T-cell (primary cell): ENCODE measurements at places on chromosomes 5 and 9. TPM values are rescaled to one million over a fixed set of nuclear protein-coding genes. Genes with fewer than 3 reads are reported as not detected.

The GRPEL2 gene
- total RNA-seq: 16.3 TPM

The PCDHA9 gene
- not detected for total RNA-seq

The BTNL3 gene
- not detected for total RNA-seq

The TLX3 gene
- not detected for total RNA-seq

The SLC31A1 gene
- 4.2 TPM for total RNA-seq
